GM23338 (cell line): ENCODE measurements at places on chromosomes 11 and 22.

GRCh38 chr22:27612115-27612514, 189.4 kb downstream of the MN1 start:
- no peak for DNase-seq

DNA sequence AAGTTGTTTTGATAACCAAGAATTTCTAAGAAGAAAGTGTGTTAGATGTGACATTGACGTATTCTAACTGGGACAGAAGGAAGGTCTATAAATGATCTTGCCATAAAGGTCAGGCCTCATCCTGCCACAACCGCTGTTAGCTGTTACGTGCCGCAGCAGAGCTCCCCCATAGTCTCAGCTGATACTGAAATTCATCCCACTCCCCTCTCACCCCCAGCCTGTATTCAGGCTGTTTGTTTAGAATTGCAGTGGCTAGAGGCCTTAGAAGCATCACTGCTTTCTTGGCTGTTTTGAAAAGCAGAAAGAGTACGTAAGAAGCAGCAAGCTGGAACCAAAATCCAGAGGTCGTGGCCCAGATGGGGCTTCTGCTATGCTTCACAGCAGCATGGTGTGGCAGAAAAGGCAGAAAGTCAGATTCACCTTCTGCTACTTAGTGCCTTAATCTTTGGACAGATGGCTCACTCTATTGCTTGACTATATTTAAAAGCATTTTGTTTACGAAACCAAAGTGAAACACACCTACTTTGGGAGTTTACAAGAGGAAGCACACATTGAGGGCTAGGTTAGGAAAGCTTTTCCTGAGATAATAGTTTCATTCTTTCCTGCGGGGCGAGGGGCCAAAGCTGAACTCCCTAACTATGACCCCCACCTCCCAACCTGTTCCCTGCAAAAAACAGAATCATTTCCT, 950 bp upstream of the LAYN start:
- no peak for DNase-seq

DNA sequence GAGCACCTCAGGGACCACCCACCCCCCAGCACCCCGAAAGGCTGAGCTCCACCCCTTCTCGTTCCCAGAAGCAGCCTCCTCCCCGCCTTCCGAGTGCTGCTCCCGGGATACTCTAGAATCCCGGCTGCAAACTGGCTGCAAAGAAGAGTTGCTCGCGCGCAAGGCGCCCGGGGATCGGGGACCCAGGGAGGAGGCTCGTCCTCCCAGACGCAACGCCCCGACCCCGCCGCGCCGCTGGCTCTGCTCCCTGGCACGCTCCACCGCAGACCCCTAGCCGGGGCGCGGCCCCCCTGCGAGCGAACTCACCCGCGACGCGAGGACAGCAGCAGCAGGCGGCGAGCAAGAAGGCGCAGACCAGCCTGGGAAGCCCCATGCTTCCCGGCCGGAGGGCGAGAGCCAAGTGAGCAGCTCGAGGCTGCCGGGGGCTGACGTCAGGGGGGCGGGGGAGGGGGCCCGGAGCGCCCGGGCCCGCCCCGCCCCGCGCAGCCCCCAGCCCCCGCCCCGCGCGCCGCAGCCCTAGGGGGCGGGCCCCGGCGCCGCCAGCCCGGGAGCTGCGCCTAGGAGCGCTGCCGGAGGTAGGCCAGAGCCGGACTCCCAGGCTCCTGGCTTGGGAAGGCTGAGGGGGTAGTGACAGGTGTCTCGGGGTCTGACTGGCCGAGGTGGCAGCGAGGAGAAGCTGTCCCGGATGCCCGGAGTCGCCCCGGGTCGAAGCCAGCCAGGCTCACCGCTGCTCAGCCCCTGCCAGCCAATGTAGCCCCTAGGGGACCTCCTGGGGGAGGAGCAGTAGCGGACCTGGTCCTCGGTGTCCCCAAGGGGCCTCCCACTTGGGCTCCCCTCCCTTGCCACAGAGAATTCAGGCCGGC, at the start of gene MCAM:
Gene MCAM, minus strand, starts transcription at position 402 of the 863 bp plus-strand sequence. Its CDS starts 29 bp downstream, at position 373.
- peak; percentile 66 for DNase-seq

DNA sequence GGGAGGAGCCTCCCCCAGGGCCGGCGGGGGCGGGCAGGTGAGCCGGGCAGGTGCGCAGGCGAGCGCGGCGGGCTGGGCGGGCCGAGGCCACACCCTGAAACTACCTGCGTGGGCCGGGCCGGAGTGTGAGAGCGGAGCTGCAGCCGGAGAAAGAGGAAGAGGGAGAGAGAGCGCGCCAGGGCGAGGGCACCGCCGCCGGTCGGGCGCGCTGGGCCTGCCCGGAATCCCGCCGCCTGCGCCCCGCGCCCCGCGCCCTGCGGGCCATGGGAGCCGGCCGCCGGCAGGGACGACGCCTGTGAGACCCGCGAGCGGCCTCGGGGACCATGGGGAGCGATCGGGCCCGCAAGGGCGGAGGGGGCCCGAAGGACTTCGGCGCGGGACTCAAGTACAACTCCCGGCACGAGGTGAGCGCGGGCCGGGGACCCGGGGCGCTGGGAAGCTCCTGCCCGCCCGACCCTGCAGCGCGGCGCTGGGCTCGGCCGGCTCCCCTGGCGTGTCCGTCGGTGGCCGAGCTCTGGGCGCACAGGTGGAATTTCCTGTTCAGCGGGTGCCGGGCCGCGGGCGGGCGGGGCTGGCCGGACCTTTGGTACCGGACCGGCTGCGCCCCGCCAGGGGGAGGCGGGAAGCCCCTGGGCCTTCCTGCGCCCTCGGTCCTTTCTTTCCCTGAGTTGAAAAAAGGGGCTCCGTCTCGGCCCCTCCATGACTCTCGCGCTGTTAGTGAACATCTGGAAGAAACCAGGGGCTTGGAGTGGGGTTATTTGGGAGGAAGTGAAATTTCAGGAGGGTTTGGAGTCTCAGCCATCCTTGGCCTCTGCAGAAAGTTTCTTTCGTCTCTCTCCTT, at the start of gene ST14:
Gene ST14, plus strand, starts transcription at position 126 of the 841 bp plus-strand sequence. Its CDS starts 198 bp downstream, at position 324.
- DNase-seq = peak; percentile 67

- no peak for DNase-seq
Measured at GRCh38 chr22:49887702-49888101, 30.5 kb downstream of the ALG12 start.

GRCh38 chr22:27809226-27809603, 7.7 kb upstream of the MN1 start:
- no peak for DNase-seq

DNA sequence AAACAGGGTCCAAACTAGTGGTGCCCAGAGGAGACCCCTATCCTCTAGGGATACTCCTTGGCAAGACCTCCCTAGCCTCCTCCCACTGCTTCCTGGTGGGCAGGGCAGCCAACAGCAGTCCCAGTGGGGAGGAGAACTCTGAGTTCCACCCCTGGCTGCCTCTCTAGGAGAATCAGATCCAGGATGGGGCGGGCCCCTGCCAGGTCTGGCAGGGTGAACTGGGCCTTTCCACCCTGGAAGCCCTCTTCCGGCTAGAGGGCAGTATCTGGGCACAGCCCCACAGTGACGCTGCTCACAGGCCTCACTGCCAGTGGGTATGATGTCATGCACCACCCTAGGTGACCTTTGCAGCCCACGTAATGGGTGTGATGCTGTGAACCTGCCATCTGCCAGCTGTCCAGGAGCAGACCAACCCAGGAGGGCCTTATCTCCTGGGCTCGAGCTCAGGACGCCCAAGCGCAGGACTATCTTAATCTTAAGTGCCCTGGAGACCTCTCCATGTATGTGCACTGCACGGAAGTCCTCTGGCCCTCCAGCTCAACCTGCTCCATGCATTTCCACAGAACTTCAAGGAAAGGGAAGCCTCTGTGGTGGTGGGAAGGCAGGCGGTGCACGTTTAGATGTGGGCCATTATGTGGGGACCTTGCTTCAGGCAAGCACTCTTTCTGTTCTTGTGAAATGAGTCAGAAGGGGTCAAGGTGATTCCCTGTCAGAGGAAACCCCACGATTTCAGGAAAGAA, 31.8 kb upstream of the FCHSD2 start:
- DNase-seq = no peak

DNA sequence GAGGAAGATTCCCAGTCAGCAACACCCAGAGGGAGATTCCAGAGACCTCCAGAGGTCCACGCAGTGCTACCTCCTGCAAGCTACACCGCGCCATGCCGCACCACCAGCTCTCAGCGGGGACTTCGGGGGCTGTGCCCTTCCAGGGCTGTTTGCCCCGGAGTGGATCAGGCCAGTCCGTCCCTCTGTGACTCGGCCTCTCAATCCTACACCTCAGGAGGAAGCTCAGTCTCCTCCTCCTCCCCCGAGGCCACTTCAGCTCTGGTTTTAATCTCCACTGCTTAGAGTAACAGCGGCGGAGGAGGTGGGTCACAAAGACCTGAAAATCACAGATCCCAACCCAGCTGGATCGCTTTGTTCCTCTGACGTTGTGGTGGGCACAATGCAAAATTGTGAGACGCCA, 68.6 kb downstream of the PHF21B start:
- DNase-seq = no peak

- DNase-seq = no peak
Measured at GRCh38 chr11:74806267-74806666, 57.6 kb downstream of the RNF169 start.

DNA sequence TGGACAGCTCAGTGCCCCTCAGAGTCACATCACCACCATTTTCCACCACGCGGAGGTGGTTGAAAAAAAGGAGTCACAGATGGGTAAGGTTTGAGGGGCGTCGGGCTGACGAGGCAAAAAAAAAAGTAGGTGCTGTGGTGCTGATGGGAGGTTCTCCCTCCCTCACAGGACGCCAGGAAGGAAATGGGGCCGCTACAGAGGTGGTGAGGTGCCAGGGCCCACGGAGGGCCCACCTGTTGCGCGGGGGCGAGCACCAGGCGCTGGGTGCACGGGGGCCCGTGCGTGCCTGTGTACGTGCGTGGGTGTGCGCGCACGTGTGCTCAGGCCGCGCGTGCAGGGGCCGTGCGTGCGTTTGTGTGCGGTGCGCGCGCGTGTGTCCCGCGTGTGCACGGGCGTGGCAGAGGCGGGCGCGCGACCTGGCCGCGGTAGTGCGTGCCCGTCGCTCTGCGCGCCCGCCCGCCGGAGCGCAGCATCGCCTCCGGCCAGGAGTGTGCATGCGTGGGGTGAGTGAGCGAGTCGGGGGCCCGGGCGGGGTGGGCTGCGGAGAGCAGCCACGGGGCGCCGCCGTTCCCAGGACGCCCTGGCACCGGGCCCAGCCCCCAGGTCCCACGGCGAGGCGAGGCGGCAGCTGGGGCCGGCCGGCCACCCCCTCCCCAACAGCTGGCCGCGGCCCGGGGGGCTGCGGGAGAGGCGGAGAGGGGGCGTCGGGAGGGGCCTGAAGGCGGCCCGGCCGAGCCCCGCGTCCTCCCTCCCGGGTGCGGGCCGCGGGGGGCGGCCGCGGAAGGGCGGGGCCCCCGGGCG, 2.8 kb downstream of the PDGFB start:
- no peak for DNase-seq

DNA sequence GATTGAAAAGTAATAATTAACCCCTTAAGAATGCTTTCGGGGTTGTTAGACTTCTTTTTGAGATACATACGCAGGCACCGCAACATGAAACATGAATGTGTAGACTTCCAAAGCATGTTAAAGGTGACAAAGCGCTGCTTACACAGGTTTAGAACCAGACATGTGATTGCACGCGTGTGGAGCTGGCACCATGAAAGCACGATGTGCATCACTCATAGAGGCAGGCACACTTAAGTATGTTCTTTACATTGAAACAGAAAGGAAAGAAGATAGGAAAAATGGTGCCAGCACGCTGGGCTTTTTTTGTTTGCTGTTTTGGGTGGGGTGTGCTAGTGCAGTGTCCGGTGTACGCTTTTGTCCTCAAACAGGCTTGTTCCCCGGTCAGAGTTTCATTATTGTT, 83.6 kb upstream of the PPARA start:
- no peak for DNase-seq

GRCh38 chr11:47460571-47461235, 11.8 kb upstream of the RAPSN start:
- DNase-seq = no peak

DNA sequence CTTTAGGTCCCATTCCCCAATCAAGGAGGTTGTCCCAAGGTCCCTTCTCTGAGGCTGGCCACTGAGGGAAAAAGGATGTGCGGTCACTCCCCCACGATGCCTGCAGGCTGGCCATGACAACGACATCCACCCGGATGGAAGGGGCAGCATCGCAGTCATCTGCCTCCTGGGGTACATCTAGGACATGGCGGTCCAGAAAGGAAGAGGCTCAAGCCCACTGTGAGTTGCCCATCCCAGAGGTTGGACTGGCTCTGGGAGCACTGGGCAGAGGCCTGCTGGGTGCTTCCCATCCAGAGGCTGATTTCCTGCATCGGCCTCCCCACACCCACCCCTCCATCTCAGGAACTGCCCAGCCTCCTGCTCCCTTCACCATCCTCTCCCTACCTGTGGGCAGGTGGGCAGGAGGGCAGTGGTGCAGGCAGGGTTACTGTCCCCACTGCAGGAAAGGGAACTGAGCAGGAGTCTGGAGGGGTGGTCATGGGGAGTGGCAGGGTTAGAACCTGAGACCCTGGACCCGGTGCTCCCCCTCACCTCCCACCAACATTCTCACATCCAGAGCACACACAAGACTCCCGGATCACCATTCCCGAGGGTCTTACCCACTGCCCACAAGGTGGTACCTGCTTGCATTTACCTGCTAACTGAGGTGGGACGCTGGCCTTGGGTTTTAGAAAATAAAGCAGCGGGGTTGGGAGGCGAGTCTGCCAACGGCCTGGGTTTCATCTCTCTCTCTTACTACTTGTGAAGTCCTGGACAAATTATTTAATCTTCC, 4.4 kb downstream of the RCE1 start:
- DNase-seq = no peak

GRCh38 chr11:10623797-10624761, 55.6 kb upstream of the LYVE1 start:
- peak; percentile 83 for DNase-seq

- DNase-seq = no peak
Measured at GRCh38 chr11:8828580-8829361, 82.2 kb upstream of the AKIP1 start.

DNA sequence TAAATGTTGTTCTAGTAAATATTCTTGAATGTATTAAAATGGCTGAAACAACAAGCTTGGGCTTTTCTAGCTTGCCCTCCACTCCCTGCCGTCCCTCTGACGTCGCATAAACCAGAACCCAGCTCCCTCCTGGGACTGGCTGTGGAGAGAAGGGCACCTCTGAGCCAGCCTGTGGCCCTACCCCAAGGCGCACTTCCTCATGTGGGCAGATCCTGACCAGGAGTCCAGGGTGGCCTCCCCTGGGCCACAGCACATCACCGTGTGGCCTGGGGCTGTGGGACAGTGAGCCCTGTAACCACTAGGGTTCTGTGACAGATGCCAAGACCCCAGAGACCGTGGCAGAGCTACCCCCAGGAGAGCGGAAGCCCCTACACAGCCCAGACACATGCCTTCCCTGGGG, 10.2 kb upstream of the ADORA2A start:
- DNase-seq = no peak

- DNase-seq = no peak
Measured at GRCh38 chr11:100929377-100929776, 200.2 kb downstream of the PGR start.
